Suppressor macrophage treated with lipopolysaccharide for 4 hours (primary cell): ENCODE measurements at places on chromosomes 3 and 15.

- no peak for DNase-seq
These were observed 13.0 kb upstream of the CADPS start for GRCh38 chr3:62888180-62888579.

GRCh38 chr3:128412180-128413002 lies 54.3 kb downstream of the DNAJB8 start:
- DNase-seq, result no peak

DNA sequence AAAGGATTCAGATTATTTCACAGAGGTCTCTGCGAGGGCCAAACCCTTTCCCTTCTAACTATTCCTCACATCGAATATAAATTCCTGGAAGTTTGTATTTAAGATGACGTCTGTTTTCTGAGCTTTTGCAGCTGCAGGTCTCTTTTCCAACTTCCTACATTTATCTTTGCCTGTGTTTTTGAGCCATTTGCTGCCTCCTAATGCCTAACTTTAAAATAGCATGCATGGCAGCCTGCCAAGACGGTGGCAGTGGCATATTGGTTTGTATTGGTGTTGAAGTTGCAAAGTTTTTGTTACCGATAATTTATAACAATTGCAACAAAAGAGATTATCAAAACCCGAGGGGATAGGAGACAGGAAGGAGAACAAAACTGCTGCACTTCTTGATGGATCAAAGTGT lies 187.1 kb upstream of the DNAJC19 start:
- peak; percentile 52 for DNase-seq

DNA sequence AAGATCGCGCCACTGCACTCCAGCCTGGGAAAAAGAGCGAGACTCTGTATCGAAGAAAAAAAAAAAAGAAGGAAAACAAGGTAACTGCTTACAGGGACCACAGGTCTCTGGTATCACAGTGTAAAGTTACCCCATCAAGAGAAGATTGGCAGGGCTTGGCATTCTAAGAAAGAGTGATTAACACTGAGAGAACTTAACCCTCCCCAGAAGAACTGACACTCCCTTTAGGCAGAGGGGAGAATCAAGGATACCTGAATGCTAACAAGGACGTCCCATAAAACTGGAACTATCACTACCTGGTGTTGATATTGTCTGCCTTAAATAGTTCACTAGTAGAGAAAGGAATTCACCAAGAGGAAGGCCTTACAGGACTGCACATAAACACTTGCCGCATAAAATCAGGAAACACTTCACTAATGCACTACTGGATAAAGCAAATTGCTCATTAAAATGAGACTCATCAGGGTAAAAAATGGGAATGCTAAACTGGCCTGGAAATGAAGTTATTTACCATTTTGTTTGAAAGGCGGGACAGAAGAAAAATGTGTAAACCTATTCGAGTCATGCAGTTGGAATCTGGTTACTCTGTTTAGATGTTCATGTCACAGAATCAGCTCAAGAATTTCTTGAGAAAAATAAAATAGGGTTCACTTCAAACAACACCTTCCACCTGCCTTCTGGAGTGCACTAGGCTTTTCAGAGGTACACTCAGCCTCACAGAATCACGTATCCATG lies 121.6 kb downstream of the FOXP1 start:
- DNase-seq, result no peak

DNA sequence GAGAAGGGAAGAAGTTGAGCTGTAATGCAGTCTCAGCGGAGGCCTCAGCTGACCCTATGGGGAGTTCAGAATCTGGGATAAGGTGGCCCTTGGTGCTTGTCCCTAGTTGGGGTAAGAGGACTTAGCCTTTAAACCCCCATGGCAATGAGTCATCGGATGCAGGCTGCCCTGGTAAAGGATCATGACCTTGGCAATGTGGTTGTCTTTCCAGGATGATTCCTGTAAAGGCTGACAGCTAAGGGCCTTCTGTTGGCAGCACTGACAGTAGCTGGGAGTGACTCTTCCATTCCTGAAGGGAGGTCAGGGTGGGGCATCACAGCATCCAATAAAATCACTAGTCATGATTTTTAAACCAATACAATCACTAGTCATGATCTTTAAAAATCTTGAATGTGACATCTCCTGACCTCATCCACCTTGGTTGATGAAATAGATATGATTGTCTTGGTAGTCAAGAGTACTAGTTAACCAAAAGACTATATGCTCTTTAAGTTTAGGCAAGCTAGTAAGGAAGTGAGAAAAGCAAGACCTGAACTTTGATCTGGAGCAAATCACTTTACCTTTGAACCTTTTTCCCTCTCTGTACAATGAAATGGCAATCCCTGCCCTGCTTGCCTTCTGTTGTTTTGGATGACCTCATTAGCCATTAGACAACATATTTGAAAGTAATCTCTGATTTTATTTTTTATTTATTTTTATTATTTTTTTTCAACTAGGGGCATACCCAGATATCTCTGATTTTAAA lies 71.3 kb upstream of the CACNA1D start:
- DNase-seq, result no peak

DNA sequence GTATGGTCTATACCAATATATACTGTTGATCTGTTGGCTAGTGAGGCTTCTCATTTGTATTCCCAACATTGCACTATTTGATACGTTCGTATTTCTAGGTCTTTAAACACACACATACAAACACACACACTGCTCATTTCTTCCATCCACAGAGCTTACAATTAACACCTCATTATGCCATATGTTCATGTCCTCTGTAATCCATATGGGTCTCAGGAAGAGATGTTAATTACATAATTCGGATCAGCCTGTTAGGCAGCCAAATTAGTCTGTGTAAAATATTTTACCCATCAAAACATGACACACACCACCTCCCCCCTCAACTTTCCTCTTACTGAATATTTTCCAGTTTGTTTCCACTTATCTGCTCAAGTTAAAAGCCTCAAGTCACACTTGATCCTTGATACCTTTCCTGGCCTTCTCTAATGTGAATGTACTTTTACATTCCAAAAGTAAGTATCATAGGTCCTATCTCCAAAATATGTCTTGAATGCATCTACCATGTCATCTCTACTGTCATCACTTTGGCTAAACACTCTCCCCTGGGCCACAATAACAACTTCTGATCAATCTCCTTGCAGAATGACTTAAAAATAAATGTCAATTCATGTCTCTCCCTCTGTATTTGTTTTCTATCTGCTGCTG lies 28.2 kb downstream of the EOGT start:
- no peak for DNase-seq

DNA sequence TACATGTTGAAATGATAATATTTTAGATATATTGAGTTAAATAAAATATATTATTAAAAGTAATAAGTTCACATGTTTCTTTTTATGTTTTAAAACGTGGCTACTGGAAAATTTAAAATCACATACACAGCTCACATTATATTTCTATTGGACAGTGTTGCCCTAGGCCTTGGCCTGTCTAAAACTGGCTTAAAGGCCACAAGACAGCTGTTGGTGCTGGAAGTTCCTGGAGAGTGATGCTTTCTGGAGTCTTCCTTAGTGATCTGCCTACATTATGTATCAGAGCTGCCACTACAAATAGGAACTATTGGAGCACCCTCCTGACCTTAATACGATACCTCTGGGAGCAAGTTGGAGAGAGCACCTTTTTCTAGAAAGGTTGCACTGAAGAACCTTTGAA lies 254.1 kb upstream of the C2CD4B start:
- no peak for DNase-seq

- peak; percentile 9 for DNase-seq
These were observed 42.0 kb downstream of the UMPS start for GRCh38 chr3:124772081-124772831.

DNA sequence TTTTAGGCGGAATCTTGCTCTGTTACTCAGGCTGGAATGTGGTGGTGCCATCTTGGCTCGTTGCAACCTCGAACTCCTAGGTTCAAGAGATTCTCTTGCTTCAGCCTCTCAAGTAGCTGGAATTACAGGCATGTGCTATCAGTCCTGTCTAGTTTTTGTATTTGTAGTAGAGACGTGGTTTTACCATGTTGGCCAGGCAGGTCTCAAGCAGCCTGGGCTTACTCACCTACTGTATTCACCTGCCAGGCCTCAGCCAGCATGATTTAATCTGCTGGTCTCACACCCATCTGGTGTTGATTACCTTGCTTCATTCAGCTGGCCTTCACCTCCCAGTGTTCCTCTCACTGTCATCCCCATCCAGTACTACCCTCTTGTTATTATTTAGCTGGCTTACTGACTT lies 102.0 kb downstream of the IL12A start:
- DNase-seq, result no peak

- peak; percentile 84 for DNase-seq
These were observed 6.3 kb downstream of the VILL start for GRCh38 chr3:37996785-37997301.

GRCh38 chr3:154122552-154122911 lies 1.3 kb downstream of the ARHGEF26 start:
- DNase-seq, result no peak
